ENCODE measurements at places on chromosomes 16 and 17.

DNA sequence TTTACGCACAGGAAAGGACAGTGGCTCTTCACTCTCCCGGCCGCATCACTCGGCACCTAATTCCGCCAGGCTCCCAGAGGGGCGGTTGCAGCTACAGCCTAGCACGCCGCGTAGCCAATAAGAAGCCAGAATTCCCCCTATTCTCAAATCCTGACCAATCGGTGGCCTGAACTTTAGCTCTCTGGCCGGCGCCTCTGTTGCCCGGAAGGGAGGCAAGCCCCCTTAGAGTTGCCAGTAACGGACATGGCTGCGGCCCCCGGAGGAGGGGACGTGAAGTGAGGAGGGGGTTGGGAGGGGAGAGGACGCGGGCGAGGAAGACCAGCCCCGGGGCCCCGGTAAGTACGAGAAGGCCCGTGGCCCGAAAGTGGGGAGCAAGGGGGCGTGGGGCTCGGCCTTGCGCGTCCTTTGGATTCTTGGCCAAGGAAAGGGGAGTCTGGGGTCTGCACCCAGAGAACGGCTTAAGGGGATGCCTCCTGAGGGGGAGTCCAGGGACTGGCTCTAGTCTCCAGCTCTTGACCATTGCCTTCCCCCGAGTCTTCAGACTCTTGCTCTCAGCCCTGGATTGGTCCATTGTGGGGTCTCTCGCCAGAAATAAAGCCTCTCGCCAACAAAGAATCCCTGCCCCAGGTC lies at the start of gene TMEM94:
Gene TMEM94, plus strand, starts transcription at position 219 of the 630 bp plus-strand sequence. CDS start 15,271 bp downstream, outside the sequence.
- DNase-seq, result peak; percentile 85

- peak; percentile 96 for DNase-seq
Observed at GRCh38 chr17:7014261-7014994, 2.0 kb downstream of the RNASEK start.

- no peak for DNase-seq
Observed at GRCh38 chr16:89864527-89864820, 8.9 kb upstream of the TCF25 start.

DNA sequence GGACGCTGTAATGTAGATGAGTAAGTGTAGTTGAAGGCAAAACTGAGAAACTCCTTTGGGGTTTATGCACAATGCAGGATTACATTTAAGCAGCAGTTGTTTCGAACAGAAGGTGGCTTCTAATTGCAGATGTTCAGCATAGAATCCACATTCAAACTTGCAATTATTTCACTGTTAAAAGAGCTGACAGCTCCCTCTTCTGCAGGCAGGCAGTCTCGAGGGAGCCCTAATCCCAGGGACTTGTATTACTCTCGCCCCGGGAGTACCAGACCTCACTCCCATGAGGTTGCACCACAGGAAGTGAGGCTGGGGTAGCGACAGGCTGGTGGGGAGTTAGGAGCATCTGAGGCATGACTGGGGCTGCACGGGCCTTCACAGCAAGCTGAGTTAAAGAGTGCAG lies 484.3 kb upstream of the EEF2KMT start:
- no peak for DNase-seq

DNA sequence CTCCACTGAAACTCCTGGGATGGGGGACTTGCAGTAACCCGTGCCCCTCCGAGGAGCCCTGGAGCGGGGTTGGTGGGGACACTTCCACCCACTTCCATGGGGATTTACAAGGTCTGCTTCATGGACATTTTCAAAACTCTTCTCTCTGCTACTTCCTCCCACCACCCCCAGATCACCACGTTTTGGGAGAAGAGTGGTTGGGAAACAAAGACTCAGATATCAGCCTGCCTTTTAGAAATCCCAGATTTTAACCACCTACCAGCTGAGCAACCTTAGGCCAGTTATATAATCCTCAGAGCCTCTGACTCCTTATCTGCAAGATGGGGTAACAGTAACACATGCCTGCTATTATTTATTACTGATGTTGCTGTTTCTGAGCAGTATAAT lies 184.8 kb downstream of the CCDC182 start:
- no peak for DNase-seq

DNA sequence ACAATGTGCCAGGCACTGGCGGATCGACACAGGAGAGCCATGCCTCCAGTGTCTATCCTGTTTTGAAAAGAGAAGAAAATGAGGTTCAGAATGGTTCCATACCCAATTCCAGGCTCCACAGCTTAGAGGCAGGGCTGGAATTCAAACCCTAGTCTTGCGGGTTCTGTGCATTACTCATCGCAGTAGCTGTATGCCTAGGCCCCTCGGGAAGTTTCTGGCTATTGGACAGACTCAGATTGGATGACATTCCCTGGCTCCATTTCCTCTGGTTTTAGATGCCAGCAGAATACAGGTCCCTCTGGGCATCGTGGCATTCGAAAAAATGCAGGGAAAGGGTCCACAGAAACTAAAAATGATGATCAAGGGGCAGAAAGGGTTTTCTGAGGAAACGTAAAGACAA lies 184.7 kb downstream of the COPRS start:
- no peak for DNase-seq

DNA sequence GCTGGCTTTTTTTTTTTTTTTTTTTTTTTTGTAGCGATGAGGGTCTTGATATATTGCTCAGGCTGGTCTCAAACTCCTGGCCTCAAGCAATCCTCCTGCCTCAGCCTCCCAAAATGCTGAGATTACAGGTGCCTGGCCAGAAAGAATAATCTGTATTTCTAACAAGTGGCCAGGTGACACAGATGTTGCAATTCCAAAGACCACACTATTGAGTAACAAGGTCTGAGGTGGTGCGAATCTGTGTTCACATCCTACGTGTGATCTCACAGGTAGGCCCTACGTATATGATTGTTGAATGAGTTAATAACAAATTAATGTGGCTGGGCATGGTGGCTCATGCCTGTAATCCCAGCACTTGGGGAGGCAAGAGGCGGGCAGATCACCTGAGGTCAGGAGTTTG lies 33.3 kb downstream of the OTOA start:
- no peak for DNase-seq

DNA sequence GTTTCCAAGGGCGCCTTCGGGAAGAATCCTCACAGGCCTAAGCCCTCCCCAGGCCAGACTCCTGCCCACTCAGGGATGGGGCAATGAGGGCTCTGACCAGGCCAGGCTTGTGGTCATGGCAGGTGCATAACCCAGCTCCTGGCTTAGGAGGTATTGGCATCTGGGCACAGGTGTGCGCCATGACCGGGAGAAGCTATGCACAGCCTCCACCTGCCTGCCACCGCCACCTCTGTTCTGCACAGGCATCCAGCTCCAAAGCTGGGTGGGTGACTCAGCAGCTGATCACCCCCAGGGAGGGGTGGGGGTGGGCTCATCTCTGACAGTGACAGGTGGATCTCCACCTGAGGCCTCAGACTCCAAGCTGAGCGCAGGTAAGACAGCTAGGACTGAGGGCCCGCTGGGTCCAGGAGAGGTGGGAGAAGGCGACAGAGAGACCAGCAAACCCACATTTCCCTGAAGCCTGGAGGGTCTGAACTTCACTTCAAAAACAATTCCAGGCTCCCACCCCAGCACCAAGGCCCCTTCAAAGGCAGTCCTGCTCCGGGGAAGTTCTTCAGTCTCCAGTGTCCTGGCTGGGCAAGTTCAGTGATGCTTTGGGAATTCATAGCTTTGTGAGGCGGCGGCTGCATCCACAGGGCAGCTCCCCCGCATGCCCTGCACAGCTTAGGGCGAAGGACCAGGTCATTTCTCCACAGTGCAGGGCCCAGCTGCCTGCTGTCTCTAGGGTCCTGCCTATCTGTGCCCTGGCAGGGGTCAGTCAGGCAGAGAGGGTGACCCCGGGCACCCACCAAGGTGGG lies 121.6 kb upstream of the SMURF2 start:
- no peak for DNase-seq

DNA sequence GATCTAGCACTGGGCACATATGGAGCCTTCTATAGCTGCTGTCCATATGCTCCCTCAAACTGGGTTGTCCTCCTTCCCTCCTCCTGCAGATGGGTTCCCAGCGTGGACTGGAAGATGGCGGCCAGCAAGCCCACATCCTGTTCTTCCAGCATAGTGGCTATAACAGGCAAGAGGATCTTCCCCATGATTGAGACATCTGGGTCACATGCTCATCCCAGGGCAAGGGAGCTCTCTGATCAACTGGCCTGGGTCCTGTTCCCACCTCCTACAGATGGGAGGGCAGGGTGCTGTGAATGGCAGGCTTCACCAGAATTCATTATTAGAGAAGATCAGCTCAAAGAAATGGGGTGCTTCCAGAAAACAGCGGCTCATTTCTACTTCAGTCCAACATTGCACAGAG lies 210.2 kb downstream of the PARN start:
- DNase-seq, result no peak

GRCh38 chr16:85762970-85763369 lies 12.1 kb upstream of the C16orf74 start:
- DNase-seq, result no peak

DNA sequence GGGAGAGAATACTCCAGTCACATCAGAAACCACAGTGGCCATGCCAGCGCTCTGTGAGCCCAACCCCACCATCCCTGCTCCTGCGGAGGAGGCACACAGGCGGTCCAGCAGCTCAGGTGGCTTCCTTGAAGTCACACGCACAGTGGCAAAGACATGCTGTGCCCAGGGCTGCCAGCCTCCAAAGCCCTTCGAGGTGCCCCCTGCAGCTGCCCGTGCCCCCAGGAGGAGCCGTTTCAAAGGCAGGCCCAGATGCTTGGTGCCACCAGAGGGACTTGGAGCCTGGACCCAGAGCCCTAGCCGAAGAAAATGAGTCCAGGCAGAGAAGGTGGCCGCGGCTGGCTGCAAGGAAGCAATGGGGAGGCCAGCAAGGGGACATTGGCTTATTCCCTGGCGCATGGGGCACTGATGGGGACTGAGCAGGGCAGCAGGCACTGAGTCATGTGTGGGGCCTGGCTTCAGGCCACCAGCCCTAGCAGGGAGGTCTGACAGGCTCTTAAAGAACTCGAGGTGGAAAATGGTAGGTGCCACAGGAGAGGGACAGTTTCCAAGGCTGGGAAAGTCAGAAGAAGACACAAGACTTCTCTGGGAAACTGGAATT lies 17.2 kb upstream of the CACNG1 start:
- DNase-seq, result no peak

DNA sequence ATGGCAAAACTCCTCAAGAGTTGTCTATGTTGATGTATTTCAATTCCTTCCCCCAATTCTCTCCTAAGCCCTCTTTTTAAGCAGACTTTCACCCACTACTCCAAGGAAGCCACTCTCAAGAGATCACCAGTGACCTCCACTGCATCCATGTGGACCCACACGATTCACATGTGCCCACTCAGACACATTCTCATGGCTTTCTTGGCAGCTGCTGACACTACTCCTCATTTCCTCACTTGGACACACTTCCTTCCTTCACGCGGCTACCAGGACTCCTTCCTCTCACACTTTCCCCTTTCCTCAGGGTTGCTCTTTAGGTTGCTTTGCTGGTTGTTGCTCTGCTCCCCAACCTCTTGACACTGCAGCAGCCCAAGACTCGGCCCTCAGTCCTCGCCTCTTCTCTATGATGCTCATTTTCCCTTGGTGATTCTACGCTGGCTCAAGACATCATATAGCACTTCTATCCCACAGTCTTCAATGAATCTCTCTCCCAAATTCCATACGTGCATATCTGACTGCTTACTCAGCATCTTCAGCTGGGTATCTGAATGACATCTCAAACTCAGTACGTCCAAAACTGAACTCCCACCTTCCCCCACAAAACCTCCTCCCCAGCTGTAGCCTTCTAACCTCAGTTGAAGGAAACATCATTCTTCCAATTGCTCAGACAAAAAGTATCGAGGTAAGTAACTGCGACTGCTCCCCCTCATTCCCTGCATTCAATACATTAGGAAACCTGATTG lies 28.2 kb downstream of the HELZ start:
- DNase-seq, result no peak

DNA sequence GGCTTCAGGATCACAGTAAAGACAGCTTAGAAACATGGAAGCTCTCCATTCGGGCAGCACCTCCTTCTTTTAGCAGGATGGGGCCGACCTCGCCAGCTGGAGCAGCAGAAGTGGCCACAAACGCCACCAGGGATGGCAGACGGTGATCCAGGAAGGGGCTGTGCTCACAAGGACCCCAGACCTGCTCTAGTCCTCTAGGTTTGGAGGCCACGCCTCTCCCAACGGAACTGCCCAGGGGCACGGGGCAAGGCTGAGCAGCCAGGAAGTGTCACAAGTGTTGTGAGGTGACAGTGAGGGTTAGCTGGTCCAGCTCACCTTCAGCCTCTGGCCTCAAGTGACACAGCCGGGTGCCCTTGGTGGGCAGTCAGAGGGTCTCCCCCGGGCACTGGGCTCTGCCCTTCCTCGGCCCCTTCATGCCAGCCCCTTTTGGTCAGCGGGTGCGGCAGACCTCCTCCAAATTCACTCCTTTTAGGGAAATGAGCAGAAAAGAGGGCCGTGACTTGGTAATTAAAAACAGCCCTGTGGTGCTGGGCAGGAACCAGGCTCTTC lies 20.4 kb downstream of the CEP295NL start:
- DNase-seq, result no peak

DNA sequence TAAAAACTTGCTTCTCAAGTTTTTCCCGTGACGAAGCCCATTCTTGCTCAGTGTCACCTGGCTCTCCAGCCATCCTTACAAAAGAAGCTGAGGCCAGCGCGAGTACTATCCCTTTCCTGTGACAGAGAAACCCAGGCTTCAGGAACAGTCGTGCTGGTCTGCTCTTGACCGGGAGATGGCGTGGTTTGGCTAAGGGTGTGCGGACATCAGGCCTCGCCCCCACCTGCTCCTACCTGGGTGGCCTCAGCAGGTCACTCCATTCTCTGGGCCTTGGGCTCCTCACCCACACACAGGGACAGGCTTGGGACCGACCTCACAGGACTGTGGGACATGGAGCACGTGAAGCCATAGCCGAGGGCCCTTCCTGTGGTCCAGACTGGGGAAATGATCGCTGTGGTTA lies 75.2 kb upstream of the CIBAR2 start:
- no peak for DNase-seq

- no peak for DNase-seq
Observed at GRCh38 chr17:20944014-20944865, 98.6 kb downstream of the USP22 start.

DNA sequence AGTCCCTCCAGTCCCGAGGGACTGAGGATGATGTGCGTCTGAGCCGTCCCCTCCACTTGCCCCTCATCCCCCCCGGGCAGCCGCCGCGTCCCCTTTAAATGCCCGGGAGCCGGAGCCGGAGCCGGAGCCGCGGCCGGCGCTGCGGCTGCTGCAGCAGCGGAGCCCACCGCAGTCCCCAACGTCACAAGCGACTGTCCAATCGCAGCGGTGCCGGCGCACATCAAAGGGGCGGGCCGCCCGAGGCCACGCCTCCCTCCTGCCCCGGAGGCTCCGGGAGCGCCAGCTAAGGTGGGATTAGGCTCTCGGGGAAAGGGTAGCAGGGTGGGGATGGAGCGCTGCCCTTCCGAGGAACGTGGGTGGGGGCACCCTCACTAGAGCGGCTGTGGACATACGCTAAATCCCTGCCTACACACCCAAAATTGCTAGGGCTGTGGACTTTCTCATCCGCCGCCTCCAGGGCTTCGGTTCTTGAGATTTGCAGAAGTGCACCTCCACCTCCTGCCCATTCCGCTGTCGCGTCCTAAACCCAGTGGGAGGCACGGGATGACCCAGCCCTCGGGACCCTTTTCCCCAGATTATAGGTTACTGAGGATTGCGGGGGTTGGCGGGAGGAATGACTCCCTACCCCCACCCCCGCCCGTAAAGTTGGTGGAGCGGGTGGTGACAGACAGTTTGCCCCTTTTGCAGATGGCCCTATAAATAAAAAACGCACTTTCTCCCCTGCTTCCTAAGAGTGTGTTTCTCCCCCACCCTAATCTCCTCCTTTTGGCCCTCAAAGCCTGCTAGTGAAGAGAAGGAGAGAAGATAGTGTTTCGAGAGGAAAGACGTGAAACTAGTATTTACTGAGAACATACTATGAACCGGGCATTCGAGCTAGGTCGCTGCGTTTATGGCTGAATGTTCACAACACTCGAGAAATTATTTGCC lies at the start of gene PHOSPHO1:
Gene PHOSPHO1, minus strand, starts transcription at position 152 of the 927 bp plus-strand sequence. CDS start 4,096 bp downstream, outside the sequence.
- DNase-seq, result peak; percentile 81
